Activated CD4-positive, alpha-beta T cell treated with anti-CD3 and anti-CD28 coated beads for 4 hours (primary cell): ENCODE measurements at places on chromosomes 3 and 15.

DNA sequence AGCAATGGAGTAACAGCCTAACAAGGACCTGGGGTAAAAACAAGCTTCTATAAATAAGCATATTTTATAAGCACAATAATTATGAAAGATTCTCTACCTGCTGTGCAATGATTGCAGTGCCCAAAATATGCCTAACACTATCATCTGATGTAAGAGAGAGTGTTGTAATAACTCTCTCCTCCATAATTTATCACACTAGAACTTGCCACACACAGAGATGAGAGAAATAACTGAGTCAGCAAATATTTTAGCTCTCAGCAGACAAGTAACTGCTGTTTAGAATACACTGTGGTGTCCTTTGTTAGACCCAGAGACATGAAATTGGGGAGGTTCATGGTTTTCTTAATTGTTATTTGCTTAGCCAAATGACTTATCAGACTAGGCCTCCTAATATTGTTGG is 105.3 kb upstream of the ACP3 start:
- DNase-seq = no peak

- no peak for DNase-seq
Measured at GRCh38 chr3:65961733-65962132, 77.0 kb downstream of the MAGI1 start.

GRCh38 chr3:155416500-155417118 is 123.1 kb upstream of the STRIT1 start:
- no peak for DNase-seq

- no peak for DNase-seq
Measured at GRCh38 chr3:31367518-31367917, 165.2 kb upstream of the STT3B start.

GRCh38 chr3:28924744-28925360 is 356.0 kb upstream of the RBMS3 start:
- DNase-seq = no peak

DNA sequence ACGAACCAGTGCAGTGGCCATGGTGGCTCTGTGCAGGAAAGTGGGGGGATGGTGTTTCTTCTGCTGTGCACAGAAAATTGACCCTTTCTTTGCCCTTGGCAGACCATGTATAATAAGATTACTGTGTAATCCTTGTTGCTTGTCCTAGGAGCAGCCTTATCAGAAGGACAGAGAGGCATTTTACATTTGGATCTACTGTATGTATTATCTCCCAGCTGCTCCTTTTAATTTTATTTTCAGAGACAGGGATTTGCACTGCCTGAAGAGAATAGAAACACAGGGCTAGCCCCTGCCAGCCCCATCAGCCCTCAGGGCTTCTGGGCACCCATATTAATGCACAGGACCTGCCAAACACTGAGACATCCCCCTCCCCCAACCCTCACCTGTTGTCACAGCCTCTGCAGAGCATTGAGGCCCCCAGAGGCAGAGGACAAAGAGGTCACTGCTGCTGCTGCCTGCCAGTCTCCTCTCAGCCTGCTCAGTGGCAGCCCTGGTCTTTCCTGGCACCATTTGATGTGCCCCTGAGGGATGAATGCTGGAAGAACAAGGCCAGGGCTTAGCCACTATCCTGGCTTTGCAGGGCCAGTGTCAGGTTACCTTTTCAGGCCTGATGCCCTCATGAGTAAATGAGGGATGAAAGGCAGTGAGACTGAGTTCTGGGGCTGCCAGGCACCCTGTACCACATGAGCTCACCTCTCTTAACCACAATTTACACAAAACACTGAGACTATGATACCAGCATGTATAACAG is 533.4 kb downstream of the NTRK3 start:
- DNase-seq = no peak
